MV-4-11 (cell line): ENCODE measurements at places on chromosomes 2 and 18.

GRCh38 chr2:154457286-154457685, 241.2 kb upstream of the KCNJ3 start:
- DNase-seq = no peak

DNA sequence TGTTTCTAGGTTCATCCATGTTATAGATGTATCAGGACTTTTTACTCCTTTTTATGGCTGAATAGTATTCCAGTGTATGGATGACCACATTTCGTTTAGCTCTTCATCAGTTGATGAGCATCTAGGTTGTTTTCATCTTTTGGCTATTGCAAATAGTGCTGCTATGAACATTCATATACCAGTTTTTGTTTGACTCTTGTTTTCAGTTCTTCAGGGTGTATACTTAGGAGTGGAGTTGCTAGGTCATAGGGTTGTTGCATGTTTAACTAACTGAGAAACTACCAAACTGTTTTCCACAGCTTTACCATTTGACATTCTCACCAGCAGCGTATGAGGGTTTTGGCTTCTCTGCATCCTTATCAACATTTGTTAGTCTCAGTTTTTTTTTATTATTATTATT, 25.8 kb upstream of the NAPG start:
- no peak for DNase-seq

GRCh38 chr2:178304333-178304732, 110.0 kb downstream of the OSBPL6 start:
- DNase-seq = peak; percentile 23

- DNase-seq = no peak
These were observed 1210.6 kb upstream of the NXPH2 start for GRCh38 chr2:139990646-139991335.

DNA sequence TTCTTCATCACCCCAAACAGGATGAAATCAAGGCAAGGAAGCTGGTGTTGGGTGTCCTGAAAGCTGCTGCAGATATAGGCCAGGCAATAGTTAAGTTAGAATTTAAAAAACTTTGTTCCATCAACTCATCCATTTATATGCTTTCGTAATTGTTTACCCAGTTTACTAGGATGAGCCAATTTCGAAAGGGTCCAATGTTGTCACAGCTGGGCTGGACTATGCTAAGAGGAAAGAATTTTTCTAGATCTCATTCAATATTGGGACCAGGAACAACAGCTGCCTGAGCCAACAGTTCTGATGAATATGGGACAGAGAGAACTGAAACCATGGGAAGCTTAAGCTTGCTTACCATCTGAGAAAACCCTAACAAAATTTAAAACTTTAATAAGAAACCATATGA, 21.6 kb upstream of the SP3 start:
- peak; percentile 76 for DNase-seq

- DNase-seq = peak; percentile 13
These were observed 36.6 kb upstream of the STAT1 start for GRCh38 chr2:191050640-191050987.

- no peak for DNase-seq
These were observed 73.5 kb downstream of the WDPCP start for GRCh38 chr2:63514781-63515180.

DNA sequence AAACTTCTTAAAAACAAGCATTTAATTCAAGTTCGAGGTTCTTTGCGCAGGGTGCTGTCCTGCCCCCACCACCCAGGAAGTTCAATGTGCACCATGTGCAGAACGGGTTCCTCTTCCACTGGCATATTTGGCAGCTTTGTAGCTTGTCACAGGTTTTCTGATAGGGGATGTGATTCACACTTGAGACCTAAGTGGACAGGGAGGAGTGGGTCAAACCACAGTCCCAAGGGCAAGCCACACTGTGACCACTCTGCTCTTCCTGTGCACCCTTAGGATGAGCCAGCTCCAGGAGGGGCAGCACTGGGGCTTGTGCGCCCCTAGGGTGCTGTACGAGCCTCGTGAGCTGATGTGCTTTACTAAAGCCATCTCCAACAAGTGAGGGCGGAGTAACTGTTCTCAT, 82.5 kb downstream of the TGFA start:
- DNase-seq = peak; percentile 84

DNA sequence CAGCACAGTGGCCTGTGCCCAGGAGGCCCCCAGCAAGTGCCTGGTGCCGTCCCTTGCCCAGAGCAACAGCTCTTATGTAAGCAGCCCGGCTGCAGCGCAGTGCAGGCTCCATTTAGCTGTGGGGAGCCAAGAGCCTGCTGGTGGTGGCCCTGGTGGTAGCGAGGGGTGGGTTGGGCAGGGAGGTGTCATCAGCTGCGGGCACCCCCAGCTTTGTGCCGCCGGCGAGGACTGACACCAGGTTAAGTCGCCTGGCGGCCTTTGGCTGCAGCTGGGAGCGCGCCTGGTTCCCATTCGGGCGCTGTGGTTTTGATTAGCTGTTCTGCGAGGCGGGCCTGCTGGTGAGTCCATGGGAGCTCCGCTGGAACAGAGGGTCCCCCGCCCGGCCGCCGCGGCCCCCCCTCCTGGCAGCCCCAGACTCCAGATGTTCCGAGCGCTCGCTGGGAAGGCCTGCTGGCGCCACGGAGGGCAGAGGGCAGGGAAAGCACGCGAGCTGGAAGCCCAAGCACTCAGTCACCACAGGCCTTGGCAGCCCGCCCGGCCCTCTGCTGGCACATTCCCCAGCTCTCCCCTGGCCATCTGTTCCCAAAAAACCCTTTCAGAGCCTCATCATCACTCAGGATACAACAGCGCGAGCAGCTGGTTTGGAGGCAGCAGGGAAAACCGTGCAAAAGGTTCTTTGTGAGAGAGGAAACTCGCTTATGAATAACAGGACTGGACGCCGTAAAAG, 18.4 kb downstream of the ATOH8 start:
- peak; percentile 25 for DNase-seq

- DNase-seq = no peak
These were observed 72.7 kb downstream of the CLIP4 start for GRCh38 chr2:29187926-29188325.

- DNase-seq = peak; percentile 37
These were observed 1.2 kb downstream of the CNOT9 start for GRCh38 chr2:218569661-218570500.

DNA sequence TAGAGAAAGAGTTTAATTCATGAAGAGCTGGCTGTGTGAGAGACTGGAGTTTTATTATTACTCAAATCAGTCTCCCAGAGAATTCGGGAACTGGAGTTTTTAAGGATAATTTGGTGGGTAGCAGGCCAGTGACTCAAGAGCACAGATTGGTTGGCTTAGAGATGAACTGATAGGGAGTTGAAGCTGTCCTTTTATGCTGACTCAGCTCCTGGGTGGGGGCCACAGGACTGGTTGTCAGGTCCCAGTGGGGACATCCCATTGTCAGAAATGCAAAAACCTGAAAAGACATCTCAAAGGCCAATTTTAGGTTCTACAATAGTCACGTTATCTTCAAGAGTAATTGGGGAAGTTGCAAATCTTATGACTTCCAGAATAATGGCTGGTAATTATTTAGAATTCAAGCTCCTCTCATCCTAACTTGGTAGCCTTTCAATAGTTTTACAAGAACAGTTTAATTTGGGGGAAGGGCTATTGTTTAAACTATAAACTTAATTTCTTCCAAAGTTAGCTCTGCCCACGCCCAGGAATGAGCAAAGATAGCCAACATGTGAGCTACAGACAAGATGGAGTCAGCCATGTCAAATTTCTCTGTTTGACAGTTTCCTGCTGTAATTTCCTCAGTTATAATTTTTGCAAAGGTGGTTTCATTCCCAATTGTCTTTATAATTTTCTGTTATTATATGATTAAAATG, 149.4 kb upstream of the SLC39A10 start:
- DNase-seq = no peak

- DNase-seq = no peak
These were observed 91.0 kb downstream of the CTIF start for GRCh38 chr18:48629730-48630324.

GRCh38 chr2:64404002-64404731, 49.8 kb upstream of the LGALSL start:
- peak; percentile 77 for DNase-seq

DNA sequence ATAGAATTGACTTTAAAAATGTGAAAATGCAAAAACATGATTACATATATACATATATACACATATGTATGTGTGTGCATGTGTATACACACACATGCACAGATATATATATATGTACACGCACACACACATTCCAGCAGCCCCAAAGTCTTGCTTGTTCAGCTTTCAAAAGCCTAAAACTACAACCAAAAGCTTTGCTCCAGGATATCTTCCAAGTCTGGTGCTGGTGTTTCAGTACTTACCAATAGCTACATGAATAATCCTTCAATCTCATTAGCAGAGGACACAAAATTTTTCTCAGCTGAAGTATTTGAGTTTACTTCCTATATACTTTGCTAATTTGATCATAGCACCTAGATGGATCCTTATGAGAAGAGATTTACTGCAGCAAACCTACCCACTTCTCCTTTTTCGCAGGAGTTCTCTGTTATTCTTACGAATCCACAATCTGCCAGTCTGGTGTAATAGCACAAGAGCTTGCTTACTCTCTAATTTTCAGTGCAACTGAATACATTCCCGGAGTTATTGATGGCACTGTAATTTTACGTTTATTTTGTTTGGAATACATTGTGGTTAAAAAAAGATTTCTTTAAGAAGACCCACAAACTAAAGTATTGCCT, 553.3 kb downstream of the ARHGAP15 start:
- DNase-seq = peak; percentile 62

DNA sequence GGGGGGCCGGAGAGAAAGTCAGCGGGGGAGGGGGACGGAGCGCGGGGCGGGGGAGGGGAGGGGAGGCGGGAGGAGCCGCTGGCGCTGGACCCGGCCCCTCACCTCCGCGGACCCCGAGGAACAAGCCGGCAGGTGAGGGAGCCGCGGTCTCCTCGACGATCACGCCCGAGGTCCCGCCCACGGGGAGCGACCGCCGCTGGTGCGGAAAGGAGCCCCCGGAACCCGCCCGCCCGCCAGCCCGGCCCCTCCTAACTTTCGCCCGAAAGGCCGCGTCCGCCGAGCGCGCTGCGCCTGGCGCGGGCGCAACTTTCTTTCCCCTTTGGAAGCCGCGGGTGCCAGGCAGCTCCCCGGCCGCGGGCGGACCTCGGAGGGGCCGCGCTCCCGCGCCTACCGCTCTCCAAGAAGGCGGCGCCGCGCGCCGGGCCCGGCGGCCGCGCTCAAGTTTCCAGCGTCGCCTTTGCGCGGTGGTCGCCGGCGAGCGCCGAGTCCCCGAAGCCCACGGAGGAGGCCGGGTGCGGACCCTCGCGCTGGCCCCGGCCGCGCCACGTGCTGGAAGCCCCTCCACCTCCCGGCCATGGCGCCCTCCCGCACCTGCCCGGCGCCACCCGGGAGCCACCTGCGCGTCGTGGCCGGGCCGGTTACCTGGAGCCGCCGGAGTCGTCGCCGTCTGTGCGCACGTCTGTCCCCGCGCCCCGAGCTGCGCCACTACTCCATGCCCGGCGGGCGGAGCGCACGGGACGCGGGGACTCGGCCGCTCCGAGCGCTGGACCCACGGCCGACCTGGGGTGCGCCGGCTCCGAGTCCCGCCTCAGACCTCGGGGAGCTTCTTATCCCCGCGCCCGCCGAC, at the start of gene ALKAL2:
Gene ALKAL2 (minus strand): TSS at position 181 of the 847 bp plus-strand sequence. CDS start 256 bp downstream, outside the sequence.
- DNase-seq = no peak

DNA sequence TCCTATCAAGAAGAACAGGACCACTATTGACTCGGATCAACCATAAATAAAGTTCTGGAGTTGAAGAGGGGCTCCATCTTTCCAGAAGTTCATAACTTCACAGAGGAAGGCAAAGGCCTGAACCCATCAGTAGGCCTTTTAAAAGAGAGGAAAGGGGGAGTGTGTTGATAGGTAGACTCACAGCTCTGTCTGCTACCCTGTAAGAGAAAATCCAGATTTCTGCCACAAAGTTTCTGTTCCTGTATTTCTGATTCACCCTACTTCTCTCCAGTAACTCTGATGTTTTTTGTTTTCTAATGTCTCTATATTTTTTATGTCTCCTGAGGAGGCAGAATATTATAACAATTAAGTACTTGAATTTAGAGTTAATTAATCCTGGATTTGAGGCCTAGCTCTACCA, 564.0 kb downstream of the TNS1 start:
- peak; percentile 71 for DNase-seq

DNA sequence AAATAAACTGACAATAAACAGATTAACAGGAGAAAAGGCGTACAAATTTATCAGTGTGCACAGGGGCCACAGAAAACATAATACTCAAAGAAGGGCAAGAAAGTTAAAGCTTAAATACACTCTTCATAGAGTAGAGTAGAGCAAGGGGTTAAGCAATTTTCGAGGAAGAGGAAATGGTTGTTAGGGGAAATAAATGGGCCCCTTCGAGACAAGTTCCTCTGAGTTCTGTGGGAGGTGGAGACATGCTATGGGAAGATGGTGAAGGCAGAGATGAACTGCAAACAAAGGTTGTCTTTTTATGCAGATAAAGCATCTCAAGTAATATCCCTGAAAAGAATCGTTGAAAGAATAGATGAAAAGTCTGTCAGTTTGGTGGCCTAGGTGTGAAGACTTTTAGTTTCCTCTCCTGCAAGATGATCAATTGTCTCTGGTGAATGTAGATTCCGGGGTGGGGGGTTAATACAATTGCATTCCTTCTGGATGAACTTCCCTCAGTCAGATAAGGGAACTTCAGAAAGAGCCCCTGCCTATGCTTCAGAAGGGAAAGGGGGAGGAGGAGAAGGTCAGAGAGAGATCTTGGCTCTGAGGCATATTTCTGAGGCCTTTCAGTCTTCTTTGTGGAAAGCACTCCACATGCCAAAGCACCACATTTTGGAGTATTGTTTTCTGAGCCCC, 127.0 kb downstream of the METTL4 start:
- DNase-seq = peak; percentile 75

- no peak for DNase-seq
These were observed 53.2 kb upstream of the ALKAL2 start for GRCh38 chr2:341017-341542.

DNA sequence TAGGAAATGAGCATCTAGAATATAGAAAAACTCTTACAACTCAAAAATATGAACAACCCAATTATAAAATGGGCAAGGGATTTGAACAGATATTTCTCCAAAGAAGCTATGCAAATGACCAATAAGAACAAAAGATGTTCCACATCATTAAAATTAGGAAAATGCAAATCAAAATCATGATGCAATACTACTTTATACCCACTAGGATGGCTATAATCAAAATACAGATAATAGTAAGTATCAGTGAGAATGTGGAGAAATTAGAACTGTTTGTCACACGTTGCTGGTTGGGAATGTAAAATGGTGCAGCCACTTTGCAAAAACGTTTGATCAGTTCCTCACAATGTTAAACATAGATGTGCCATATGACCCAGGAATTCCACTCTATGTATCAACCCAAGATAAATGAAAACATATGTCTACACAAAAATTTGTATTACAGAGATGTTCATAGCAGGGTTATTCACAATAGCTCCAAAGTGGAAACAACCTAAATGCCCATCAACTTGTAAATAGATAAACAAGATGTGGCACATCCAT, 558.4 kb downstream of the SLC4A3 start:
- DNase-seq = no peak

DNA sequence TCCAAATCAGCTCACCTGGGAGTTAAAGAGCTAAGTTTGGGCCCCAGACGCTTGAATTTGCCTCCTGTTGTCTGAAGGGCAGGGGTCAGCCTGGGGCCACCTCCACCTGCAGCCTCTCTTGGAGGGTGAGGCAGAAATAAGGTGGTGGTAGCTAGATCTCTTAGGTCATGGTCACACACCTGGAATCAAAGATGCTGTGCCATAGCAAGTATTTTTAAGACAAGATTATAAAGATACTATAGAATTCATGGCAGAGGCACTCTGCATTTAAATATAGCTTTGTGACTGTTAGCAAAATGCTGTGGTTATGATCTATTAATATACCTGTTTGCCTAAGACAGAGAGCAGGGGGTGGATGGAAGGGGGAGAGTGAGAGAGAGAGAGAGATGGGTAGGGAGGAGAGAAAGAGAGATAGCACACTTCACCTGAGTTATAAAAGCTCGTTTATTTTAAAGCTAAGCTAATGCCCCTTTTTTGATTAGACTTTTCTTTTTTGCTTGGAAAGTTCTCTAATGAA, 242.7 kb downstream of the TMEM182 start:
- DNase-seq = no peak
